Epithelial cell of esophagus (primary cell): ENCODE measurements at places on chromosomes 5 and 9.
A peak's percentile ranks its signal among the peaks of the same experiment; 100 is the strongest.

GRCh38 chr9:75116306-75116705 lies 28.0 kb downstream of the OSTF1 start:
- DNase-seq, result no peak

GRCh38 chr9:138073408-138073807 lies 195.8 kb downstream of the CACNA1B start:
- DNase-seq, result no peak

GRCh38 chr9:111916234-111916645 lies 19.6 kb downstream of the UGCG start:
- no peak for DNase-seq

DNA sequence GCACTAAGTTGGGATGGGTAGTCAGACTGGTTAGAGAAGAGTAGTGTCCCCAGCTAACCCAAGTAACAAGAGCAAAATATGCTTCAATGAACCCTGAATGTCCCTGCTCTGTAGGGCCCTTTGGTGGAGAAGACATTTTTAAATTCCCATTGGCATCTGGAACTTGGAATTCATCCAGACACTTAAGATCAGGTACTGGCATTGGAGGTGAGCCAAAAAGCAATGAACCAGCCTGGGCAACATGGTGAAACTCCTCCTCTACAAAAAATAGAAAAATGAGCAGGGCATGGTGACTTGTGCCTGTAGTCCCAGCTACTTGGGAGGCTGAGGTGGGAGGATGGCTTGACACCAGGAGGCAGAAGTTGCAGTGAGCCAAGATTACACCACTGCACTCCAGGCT lies 58.9 kb upstream of the ZNF618 start:
- no peak for DNase-seq

DNA sequence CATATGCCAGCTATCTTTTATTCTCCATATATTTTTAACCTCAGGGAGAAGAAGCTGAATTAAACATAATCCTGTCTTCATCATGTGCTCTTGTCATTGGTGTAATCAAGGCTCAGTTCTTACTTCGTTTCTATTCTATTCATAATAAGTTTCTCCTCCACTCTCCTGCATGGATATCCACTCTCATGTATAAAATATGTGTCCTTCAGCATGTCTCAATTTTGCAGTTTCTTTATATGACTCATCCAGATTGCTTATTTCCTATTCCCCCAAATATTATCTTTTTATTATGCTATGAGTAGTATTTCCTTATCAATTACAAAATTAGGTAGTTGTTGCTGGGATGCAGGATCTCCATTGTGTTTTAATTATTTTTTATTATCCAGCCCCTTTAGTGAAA lies 643.7 kb upstream of the ACO1 start:
- peak; percentile 44 for DNase-seq

DNA sequence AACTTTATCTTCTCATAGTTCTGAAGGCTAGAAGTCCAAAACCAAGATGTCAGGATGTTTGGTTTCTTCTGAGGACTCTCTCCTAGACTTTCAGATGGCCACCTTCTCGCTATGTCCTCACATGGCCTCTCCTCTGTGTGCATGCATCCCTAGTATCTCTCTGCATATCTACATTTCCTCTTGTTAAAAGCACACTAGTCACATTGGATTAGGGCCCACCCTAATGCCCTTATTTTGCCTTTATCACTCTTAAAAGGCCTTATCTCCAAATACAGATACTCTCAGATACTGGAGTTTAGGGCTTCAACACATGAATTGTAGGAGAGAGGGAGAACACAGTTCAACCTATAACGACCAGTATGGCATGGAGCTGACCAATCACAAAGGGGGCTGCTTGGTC lies 151.7 kb downstream of the PRELID2 start:
- no peak for DNase-seq

DNA sequence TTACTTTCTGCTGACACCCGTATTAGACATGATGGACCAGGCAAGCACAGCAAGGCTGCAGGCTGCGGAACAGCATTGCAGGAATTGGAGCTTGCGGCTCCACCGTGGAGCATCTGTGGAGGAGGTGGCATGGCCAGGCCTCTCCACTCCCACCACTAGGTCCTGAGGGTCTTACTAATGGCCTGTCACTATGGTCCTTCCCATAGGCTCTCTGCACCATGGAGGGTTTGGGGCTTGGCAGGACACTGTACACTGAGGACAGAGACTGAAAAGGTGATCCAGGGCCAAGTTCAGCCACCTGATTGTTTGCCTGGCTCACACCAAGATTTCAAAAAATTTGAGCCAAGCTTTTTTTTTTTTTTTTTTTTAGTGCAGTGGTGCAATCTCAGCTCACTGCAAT lies 14.3 kb upstream of the ZBTB43 start:
- DNase-seq, result no peak

DNA sequence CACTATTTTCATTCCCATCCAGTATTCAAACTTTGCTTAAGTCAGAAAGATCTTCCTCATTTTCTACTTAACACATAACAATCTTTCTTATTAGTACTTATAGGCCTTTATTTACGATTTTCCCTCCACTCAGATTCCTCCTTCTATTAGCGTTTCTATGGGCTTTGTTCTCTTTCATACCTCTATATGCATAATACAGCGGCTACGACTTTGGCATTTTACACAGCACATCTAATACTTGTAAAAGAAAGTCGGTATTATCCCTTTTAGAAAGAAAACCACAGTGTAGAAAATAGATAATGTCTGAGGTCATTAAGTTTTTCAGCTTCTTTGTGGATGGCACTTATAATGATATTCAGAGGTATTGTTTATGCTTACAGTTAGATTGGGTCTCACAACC lies 8.4 kb downstream of the RBM18 start:
- DNase-seq, result no peak

GRCh38 chr5:177601577-177602457 lies 1.9 kb downstream of the B4GALT7 start:
- no peak for DNase-seq

DNA sequence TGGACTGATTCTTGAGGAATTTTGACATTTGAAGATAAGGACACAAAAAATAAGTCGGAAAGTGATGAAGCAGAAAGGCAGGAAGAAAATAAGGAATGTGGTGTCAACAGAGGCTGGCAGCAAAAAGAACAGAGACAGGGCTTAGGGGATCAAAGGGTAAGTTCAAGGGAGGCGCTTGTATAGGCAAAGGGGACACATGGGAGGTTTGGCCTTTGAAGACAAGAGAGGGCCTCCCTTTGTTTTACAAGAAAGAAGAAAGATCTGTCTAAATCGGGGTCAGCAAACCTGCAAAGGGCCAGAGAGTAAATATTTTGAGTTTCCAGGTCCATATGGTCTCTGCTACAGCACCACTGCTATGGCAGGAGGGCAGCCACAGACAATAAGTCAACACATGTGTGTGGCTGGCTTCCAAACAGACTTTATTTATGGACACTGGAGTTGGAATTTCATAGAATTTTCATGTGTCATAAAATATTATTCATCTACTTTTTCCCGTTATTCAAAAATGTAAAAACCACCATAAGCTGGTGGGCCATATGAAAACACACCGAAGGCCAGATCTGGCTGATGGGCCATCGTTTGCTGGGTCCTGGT lies 112.0 kb upstream of the FBXL7 start:
- no peak for DNase-seq

- DNase-seq, result no peak
Observed at GRCh38 chr5:23089286-23089685, 236.1 kb upstream of the CDH12 start.

DNA sequence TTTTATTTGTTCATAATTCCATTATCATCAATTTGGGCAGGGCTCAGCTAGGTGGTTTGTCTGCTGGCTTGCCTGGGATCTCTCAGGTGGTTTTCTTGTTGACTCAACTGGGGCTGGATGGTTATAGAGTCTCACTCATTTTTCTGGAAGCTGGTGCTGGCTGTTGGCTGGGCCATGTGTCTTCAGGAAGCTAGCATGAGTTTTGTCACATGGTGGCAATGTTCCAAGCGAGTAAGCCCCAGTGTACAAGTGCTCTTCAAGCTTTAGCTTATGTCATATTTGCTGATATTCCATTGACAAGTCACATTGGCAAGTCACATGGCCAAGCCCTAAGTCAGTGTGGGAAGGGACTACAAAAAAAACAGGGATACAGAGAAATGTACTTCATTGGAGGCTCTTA lies 2.3 kb upstream of the RASEF start:
- no peak for DNase-seq

DNA sequence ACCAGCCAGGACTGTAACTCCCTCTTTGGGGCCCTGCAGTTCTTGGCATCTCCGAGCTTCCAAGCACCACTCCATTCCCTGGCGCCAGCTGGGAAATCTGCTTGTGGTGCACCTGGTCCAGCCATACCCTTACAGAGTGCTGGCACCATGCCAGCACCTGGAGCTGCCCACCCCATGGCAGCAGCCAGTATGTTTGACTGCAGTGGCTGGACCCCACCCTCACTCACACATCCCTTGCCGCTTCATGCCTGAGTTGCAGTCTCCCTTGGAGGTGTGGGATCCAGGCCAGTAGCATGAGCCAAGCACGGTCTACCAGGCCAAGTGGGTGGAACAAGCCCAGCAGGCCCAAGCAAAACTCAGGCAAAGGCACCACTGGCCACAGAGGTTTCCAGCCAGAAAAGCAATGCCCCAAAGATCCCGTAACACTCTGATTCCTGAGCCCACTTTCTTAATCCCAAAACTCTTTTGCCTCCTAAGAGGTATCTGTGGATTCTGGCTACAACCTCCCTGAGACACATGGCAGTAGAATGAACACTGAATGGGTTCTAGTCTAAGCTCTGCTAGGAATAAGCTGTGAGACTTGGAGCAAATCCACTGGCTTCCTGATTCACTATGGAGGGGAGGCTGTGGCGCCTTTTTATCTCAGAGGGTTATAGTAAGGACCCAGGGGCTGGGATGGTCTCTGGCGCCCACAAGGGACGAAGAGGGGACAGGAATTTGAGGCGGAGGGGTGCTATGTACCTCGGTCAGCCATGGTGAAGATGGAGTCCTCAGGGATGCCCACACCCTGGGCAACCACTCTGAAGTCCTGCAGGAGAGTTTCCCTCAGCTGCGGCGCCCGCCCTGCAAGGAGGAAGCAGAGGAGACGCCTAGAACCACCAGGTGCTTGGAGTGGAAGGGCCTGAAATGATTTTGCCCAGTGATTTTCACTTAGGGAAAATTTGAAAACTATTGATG lies 5.6 kb downstream of the AMBP start:
- DNase-seq, result peak; percentile 30

DNA sequence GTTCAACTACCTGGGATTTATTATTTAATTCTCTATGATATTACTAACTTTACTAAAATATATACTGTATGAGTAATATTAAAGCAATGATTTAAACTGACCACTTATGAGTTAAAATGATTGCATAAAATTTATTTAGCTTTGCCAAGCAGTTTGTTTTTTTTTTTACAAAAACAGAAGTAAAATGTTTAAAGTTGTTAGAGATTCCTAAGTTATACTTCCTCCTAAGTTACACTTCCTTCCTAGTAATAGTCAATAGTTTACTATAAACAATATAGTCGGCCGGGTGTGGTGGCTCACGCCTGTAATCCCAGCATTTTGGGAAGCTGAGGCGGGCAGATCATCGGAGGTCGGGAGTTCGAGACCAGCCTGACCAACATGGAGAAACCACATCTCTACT lies 23.7 kb upstream of the LRRC19 start:
- no peak for DNase-seq

GRCh38 chr5:181008136-181008535 lies 19.5 kb downstream of the BTNL3 start:
- DNase-seq, result no peak

- DNase-seq, result no peak
Observed at GRCh38 chr5:7955476-7955875, 86.5 kb downstream of the MTRR start.

DNA sequence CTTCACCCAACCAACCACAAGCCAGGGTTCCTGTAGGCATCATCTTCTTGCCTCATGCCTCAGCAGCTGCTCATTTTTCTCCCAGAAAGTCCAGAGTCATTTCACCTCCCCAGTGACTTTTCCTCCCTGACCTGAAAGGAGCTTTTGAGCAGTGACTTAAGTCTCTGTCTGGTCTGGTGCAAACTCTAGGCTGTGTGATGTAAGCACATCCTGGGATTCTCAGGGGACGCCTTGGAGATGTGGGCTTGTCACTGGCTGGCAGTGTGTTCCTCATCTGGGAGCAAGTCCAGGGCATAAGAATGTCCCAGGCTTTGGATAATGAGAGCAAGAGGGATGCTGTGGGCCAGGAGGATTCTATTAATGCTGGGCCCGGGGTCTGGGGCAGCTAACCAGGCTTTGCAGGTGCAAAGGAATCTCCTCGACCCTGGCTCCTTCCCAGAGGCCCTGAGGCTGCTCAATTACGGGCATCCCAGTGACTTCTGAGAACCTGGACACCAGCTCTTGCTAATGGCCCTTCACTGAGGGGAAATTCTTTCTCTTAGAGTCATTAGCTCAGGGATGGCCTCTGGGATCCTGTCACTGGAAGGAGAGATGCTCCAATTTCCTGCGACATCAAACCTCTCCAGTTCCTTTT lies 211.0 kb upstream of the PANK3 start:
- no peak for DNase-seq

DNA sequence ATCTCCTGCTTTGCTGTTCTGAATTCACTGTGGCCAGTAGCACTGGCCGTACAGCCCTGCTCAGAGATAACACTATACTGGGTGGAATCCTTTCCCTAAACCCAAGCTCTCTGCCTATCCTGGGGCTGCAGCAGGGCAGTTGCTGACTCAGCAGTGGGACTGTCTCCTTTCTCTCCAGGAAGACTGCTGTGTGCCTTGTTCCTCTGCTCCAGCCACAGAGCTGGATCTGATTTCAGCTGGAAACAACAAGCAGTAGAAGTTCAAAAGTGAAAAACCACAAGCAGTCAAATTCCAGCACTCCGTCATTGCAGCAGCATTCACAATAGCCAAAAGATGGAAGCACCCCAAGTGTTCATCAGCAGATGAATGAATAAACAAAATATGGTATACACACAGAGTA lies 105.0 kb downstream of the FBXL7 start:
- DNase-seq, result no peak

- DNase-seq, result no peak
Observed at GRCh38 chr9:89920131-89920530, 315.3 kb downstream of the GADD45G start.

GRCh38 chr5:343461-344401 lies 22.2 kb downstream of the AHRR start:
- DNase-seq, result peak; percentile 47

DNA sequence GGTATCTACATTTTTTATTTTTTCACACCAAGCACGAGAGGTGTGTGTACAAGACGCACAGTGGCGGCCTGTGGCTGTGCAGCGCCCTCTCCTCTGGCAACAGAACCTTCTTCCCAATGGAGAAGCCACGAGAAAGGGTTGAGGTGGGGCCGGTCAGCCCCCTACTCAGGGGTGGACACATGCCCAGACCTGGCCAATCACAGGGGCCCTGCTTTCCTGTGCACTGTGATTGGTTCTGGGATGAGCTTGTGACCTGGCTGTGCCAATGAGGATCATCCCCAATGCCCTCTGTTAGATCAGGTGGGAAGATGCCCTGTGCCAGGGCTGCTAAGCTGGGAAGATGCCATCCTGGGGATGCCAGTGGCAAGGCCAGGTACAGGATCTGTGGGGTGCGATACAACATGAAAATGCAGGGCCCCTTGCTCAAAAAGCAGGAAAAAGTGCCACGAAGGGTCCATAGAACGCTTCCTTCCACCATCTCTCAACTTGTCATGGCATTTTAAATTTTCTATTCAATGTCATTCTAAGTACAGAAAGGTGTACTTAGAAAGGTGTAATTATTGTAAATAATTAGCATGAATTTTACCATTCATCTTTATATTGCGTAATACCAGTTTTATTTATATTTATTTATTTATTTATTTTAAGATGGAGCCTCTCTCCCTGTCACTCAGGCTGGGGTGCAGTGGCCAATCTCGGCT lies 15.4 kb downstream of the IER5L start:
- no peak for DNase-seq

GRCh38 chr5:122413722-122414121 lies 101.7 kb downstream of the SNCAIP start:
- no peak for DNase-seq
